Hippocampal formation (tissue), 2 donors: ENCODE measurements at places on chromosomes 3 and 15.

- no peak for DNase-seq
Observed at GRCh38 chr15:101142711-101143110, 109.1 kb downstream of the CHSY1 start.

GRCh38 chr3:188584958-188585689 is 431.2 kb downstream of the LPP start:
- peak; percentile 28 for DNase-seq

- no peak for DNase-seq
Observed at GRCh38 chr3:97763586-97764406, 762 bp upstream of the ARL6 start.

GRCh38 chr15:98452238-98452637 is 196.1 kb upstream of the IGF1R start:
- no peak for DNase-seq

DNA sequence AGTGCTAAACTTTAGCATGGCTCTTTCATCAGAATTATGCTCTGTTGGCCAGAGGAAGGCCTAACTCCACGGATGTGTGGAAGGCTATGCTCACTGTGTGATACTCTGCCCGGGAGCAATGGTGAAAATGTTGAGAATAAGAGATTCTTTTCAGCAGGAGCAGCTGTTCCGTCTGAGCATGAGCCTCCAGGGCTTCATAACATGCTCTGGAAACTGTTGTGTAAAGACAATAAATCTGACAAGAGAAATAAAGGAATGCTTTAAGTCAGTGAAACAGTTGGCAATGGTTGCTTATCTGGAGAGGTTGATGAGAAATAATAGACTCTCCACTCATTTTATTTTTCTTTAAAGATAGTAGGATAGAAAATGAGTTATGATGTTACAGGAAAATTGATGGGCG is 269.8 kb downstream of the DIPK2A start:
- no peak for DNase-seq

GRCh38 chr3:49601358-49602048 is 47.2 kb downstream of the BSN start:
- no peak for DNase-seq

- DNase-seq: peak; percentile 71
Observed at GRCh38 chr3:50264383-50264963, 4.5 kb upstream of the SEMA3B start.

DNA sequence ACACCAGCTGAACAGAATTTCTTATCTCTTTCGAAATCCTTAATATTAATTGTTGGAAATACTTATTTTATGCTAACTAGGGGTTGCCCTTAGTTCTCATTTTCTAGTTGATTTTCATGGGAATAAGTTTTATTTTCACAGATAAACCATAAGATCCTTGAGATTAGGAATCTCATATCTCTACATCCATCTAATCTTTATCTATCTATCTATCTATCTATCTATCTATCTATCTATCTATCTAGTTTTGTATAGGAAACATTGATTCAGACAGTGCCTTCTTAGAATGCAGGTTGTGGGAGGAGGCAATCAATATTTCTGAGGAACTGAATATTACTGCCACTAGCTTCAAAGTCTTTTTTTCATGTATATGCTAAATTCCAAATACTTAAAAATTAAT is 3.5 kb upstream of the KBTBD8 start:
- DNase-seq: no peak

DNA sequence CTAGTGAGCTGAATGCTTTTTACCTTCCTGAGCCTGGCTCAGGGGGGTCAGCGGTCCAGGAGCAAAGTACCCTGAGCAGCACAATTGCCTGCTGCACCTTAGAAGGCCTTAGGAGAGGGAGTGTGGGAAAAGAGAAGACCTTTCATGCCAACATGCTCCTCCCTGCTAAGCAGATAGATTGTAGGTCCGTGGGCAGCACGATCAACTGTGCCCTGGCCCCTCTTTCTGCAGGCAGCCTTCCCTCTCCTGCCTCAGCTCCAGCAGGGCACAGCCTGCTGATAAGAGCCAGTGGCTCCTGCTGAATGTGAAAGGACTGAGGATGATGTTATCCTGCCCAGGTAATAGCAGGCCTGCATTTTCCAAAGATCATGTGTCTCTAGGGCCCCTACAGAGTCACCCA is 4.1 kb downstream of the CORO2B start:
- DNase-seq: no peak

GRCh38 chr3:163768048-163768447 is 1310.2 kb downstream of the SI start:
- DNase-seq: no peak

GRCh38 chr15:91214675-91215590 is 114.9 kb downstream of the SV2B start:
- no peak for DNase-seq

DNA sequence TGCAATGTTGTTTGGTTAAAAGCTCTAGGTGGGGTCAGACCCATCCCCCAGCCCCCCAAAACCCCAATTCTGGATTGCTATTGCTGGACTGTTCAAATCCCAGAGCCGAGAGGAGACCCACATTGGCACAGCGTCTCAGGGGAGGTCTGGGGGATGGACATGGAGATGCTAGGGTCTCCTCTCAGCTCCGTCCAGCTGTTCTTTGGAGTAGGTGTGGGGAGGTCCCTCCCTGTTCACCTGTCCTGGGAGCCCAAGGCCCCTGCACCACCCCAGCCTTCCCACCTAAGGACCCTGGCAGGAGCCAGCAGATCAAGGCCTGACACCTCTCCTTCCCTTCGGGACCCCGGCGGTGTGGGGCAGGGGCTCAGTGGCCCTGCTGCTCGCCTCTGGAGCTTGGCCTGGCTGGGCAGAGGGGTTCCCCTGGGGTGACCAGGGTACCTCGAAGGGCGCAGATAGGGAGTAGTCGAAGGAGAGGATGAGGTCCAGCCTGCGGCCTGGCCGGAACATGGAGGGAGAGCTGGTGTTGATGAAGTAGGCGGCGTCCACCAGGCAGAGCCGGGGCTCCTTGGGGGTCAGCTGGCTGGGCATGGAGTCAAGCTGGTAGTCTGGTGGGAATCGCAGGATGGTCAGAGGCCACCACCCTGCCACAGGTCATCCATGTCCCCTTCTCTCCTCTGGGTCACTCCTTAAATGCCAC is 23.9 kb downstream of the PLA2G4D start:
- no peak for DNase-seq

GRCh38 chr15:93466380-93466779 is 377.4 kb upstream of the RGMA start:
- DNase-seq: no peak

DNA sequence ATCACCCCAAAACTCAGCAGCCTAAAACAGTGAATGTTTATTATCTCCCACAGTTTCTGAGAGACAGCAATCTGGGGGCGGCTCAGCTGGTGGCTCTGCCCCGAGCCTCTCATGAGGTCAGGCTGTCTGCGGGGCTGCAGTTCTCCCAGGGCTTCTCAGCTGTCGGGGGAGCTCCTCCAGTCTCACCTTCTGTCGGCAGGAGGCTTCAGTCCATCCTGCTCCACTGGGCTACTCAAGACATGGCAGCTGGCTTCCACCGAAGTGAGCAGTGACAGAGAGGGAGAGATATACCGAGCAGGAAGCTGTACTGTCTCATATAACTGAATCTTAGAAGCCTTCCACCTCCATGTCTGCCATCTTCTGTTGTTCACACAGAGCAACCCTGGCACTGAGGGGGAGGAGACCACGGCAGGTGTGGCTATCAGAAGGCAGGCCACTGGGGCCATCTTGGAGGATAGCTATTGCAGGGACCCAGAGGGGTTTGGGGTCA is 72.8 kb upstream of the ITGA11 start:
- DNase-seq: no peak

- no peak for DNase-seq
Observed at GRCh38 chr3:66344391-66344811, 123.6 kb downstream of the SLC25A26 start.

GRCh38 chr15:76062286-76062685 is 2.5 kb downstream of the TMEM266 start:
- DNase-seq: no peak

DNA sequence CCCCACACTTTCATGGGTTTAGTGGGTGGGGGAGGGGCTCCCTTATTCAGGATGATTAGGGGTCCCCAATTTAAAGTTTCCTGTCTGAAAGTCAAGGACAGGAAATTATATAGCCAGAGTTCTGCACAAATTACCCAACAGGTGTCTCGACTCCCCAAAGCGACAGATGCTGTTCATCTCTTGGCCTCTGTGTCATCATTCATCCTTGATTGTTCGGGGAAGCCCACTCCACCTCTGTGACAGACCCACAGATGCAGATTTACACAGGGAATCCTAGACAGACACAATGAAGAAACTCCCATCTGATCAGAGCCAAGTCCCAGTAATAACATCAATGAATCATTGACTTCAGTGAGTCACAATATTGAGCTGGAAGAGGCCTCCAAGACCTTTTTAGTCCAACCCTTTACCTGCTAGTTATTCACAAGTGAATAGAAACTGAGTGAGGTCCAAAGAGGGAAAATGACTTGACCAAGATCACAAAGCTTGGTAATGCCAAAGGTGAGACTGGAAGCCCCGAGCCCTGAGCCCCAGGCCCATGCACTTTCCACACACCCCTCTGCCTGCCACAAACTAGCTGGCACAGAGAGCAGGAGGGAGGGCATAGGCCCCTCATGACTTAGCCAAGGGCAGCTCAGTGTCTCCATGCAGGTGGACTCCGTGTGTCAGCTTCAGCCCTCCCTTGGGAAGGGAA is 7.9 kb upstream of the SRP14 start:
- no peak for DNase-seq

GRCh38 chr3:156826144-156826895 is at the start of gene LEKR1:
TSS of gene LEKR1 (plus strand) at chr3:156826353. CDS start at chr3:156829330, 2,977 bp downstream.
- DNase-seq: peak; percentile 71

- no peak for DNase-seq
Observed at GRCh38 chr15:96255599-96255998, 74.9 kb upstream of the NR2F2 start.

- DNase-seq: peak; percentile 51
Observed at GRCh38 chr3:58299839-58300516, 6.1 kb upstream of the RPP14 start.

DNA sequence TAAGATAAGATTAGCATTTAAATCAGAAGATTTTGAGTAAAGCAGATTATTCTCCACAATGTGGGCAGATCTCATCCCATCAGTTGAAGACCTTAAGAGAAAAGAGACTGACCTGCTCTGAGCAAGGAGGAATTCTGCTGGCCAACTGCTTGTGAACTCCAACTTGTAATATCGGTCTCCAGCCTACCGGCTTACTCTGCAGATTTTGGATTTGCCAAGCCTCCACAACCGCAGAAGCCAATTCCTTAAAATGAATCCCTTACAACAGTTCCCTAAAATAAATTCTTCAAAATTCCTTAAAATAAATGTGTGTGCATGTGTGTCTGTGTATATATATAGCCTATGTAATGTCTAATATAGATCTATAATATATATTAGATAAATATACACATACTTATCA is 107.4 kb upstream of the KLF13 start:
- DNase-seq: no peak

DNA sequence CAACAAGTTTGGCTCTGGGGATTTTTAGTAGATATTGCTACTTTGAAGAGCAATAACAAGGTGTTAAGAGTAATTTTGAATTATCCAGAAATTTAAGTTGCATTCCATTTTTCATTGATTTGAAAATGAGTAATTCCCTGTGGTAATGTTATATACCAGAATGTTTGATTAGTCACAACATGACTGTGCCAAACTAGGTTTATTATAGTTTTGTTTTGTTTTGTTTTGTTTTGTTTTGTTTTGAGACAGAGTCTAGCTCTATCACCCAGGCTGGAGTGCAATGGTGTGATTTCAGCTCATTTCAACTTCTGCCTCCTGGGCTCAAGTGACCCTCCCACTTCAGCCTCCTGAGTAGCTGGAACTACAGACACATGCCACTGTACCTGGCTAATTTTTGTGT is 40.7 kb downstream of the CNOT10 start:
- DNase-seq: no peak

DNA sequence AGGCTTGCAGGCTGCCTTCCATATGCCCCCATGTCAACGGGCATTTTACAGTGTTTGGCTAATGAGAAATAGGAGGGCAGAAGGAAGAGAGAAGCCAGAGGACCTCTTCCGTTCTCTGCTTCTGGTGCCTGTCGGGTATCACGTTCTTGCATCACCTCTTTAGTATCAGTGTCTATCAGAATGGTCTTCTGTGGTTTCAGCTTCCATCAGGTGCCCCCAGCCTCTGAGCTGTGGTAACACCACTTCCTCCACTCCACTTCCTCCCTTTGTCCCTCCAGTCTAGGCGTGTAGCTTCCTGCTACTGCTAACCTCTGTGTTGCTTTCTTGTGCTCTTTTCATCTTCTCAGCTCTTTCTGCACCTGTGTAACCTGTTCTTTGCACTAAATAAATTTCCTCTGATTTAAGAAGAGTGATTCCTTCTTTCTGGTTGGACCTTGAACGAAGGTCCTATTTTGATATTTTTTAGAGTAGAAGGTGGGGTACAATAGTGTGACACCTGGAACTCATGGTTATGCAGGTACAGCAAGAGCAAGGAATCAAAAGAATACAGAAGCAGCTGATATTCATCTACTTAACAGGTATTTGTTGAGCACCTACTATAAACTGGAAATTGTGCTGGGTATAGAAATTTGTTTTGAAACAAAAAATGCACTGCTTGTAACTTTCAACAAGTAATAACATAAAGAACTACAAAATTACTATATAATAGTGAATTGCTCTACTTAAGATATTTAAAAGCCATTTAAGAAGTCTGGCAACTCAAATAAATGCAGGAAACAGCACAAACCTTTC is 27.4 kb upstream of the FOXB1 start:
- DNase-seq: no peak

DNA sequence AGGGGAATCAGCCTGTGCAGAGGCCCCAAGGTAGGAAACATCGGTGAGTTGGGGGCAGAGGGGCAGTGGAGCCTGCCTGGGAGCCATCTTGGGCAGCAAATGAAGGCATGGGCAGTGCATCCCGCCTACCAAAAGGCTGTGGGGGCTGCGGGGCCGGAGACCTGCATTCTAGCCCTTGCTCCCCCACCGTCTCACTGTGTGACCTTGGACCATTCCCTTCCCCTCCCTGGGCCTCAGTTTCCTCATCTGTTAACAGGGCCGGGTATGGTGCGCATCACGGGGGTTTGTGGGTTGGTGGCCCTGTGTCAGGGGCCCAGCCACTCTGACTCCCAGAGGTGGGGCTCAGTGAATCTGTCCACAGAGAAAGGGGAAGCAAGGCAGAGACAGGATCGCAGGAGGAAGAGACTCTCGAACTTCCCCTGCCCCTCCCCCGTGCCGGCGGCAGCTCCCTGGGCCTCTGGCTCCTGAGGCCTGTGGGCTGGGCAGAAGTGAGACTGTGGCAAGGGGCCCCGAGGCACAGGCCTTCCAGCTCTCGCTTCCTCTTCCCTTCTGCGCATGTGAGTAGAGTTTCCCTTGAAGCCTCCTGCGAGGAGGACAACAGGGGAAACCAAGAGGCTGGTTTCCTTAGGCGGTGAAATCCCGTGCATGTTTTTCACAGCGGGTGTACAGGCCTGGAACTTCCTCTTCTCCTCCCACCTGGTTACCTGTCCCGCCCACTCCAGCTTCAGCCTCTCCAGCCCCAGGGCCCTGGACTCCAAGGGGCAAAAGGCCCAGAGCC is 42.9 kb downstream of the IDH2 start:
- no peak for DNase-seq
